Stimulated activated CD4-positive, alpha-beta T cell treated with anti-CD3 and anti-CD28 coated beads, Interleukin-12 subunit alpha, Interleukin-12 subunit beta, amount 100 ng/mL, for 4 hours (primary cell): ENCODE measurements at places on chromosomes 2 and 18.

GRCh38 chr18:79300413-79300812 is 95.3 kb upstream of the NFATC1 start:
- DNase-seq = no peak

DNA sequence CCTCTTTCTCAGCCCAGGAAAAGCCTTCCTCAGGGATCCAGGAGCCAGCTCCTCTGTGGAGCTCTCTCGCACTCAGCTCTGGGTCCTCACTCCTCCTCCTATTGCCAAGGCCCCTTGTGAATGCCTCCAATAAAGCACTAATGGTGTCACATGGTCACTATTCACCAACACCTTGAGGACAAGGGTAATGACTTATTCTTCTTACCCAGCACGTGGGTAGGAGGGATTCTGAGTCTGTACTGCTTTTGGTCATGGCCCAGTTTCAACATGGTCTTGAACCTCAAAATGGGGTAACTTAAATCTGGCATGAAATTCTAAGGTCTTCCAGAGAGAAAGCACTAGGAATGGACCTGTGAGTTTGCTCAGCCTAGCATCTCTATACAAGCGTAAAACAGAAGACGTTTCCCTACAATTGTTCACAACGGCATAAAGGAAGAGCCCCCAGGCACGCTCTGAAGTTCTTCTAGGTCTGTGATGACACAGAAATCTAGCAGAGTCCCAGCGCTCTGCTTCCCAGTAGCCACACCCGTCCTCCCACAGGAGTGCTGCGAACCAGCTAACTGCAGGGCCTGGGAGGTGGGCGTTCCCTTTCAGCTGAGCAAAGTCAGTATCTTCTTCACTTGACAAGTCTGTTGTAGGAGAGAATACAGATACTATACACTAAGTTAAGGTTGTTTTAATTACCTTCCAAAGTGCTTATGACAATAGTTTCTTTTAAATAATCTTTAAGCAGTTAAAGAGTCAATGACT is 14.6 kb upstream of the KIDINS220 start:
- no peak for DNase-seq

GRCh38 chr2:60410456-60411146 is 142.9 kb downstream of the BCL11A start:
- no peak for DNase-seq

DNA sequence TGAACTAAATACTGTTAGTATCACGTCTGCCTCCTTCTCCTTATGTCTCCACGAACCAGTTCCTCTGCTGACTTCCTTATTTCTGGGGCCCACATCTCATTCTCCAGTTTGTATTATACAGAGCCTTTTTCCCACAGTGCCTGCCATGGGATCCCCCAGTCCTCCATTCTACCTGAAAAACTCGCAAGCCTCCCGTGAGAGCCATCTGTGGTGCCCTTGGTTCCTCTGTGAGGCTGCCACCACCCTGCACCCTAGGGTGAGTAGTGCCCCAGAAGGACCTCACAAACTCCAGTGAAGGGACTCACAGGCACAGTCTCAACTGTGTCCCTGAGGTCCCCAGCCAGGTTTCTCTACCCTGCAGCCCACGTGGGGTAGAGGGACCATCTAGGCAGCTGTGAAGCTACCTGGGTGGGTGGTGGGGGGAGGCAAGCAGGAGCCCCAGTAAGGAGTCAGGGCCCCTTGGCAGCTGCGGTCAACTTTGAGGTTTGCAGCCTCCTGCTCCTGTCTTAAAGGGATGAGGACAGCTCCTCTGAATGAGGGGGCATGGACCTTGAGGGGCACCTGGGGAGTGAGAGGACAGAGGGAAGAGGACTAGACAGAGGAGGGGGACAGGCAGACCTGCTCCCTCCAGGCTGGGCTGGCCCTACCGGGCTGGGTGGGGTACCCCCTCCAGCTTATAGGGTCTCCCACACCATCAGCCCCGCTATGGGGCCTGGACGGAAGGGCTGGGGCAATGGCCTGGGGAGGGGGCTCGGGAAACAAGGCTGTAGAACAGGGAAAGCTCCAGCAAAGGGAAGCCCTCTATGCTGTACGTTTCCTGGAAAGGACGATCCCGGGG is 1.0 kb downstream of the PSTPIP2 start:
- no peak for DNase-seq

DNA sequence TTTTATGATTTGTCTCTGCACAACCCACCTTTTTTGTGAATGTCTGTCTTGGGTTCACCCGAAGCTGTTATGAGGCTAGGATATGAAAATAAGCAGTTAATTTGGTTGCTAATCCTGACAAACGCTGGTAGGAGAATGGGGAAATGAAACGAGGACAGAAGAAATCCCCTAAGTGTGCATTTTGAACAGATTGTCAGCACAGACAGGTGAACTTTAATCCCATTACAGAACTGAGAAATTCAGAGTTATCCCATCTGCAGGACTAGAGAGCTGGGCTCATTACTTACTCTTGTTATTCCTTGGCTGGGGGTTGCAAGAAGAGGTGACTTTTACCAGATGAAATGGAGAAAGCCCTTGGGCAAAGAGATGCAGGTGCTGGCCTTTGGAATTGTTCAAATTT is 123.3 kb upstream of the NYAP2 start:
- DNase-seq = no peak

DNA sequence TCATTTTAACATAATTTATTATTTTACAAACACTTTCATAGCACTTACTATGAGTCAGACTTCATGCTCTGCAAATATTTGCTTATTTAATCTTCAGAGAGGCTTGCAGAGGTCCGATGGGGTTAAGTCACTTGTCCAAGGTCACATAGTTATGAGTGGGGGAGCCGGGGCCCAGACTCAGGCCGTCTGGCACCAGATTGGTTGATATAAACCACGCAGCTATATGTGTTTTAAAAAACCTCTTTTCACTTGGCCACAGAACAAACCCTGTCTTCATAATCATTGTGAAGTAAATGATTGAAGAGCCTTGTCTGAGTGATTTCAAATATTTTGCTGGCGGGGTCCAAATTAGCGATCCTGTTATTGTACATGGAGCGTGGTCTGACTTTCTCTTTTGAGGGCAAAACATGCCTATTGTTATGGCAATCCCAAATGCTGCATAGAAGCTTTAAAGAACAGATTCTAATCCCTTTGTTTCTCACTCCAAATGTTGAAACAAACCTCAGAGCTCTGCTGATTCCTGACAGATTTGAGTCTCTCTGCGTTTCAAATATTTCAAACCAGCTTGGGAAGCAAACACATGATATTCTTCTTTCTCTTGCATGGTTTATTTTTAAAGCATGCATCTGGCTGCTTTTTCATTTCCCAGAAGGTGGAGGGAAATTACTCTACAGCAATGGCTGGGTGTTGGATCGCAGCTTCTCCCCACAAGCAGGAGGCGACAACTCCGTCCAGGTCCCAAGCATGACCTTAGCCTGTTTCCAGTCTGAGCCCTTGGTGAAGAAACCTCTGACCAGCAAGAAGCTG is 142.4 kb downstream of the DDX1 start:
- DNase-seq = no peak
